ENCODE measurements at places on chromosomes 1 and 21.

- DNase-seq = no peak
These were observed 435.2 kb upstream of the KAZN start for GRCh38 chr1:14163246-14163645.

DNA sequence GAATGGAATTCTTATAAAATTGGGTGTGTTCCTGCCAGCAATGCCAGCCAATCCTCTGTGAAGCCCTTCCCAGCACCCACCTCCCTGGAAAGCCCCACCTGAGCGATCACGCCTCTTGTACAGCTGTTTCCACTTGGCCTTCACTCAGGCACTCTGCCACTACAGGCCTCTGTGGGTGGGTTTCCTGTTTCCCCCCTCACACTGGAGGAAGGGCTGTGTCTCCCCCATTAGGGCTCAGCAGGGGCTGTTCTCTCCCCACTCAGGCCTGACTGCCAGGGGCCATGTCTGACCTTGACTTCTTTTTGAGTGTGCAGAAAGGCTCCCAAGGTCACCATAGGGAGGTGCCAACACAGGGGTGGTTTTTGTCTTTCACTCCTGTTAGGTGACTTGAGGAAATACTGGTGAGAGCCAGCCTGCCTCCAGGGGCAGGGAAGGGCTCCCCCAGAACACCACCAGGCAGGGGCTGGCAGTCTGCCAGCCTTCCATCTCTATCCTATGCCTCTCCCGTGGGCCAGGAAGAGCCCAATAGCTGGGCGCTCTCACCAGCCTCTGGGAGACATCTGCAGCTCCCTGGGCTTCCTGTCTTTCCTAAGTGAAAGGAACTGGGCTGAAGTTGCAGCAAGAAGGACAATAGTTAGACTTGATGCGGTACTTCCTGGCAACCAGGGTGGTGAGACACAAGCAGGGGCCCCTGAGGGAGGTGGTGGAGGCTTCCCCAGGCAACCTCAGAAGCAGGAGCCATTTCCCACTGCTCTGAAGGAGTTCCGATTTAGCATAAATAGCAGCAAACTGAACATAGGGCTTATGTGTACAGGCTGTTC lies 49.1 kb downstream of the ELK4 start:
- DNase-seq = no peak

DNA sequence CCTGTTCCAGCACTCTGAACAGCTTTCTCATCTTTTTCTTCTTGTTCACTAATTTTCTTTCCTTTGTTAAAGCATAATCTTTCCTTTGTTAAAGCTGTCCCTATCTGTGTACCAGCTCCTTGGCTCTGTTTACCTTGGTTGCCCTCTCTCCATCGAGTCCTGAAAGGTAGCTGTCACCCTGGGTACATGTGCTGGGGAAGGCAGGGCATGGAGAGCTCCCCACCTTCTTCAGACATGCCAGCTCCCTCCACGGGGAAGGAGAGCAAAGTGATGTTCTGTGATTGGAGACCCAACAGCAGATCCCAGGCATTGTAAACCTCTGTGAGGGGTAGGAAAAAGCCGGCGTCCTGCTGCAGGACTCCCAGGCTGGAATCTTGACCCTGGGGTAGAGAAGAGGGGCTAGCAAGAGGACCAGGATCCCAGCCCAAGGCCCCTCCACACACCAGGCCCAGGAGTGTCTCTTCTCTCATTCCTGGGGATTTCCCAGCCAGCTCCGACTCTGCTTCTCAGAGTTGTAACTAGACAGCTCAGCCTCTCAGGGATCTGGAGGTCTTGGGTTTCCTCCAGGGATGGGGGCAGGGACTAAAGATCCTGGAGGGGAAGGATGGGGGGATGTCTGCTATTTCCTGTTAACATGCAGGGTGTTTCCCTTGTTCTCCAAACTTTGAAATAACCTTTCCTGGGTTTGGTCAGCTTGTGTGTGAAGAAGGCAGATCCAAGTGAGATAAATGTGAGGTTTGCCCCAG lies 34.4 kb downstream of the TMCC2 start:
- no peak for DNase-seq

DNA sequence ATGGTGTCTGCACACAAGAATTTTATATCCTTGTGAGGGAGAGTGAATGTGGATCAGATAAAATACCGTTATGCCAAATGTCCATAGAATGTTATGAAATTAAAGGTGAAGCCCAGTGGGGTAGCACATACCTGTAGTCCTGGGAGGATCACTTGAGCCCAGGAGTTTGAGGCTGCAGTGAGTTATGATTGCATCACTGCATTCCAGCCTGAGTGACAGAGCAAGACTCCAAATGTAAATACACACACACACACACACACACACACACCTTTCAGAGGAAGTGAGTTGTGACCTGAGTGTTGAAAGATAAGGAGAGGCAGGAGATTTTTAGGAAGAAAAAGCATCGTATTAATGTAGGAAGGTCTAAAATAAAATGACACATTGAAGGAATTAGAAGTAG lies 28.1 kb upstream of the ZYG11A start:
- DNase-seq = no peak

GRCh38 chr1:43296207-43296606 lies 4.6 kb upstream of the TIE1 start:
- DNase-seq = no peak

DNA sequence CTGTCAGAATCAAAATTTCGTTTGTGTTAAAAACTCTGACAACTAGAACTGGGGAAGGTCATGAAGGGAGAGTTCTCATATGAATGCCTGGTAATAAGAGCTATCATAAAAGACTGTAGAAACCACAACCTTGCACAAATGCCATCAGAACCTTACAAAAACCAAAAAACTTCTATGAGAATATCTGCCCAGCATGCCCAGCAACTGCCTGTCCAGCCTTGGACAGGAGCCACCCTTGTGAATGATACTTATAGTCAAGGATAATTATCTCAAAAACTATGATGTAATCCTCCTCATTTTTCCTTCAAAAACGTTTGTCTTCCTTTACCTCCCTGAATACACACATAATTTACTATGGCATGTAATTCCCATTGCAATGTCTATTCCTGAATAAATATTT lies 53.4 kb upstream of the C1orf185 start:
- DNase-seq = no peak

- DNase-seq = no peak
These were observed 384.3 kb downstream of the PTPRU start for GRCh38 chr1:29620631-29621030.

GRCh38 chr1:200556002-200556401 lies 64.5 kb downstream of the KIF14 start:
- no peak for DNase-seq

DNA sequence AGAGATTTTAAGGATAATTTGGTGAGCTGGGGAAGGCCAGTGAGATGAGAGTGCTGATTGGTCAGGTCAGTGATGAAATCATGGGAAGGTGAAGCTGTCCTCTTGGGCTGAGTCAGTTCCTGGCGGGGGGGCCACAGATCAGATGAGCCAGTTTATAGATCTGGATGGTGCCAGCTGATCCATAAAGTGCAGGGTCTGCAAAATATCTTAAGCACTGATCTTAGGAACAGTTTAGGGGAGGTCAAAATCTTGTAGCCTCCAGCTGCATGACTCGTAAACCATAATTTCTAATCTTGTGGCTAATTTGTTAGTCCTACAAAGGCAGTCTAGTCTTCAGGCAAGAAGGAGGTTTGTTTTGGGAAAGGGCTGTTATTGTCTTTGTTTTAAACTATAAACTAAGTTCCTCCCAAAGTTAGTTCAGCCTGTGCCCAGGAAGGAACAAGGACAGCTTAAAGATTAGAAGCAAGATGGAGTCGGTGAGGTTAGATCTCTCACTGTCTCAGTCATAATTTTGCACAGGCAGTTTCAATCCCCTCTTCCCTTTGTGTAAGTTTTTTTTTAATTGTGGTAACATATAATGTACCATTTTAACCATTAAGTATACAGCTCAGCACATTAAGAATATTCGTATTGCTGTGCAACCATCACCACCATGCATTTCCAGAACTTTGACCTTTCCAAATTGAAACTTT lies 39.4 kb downstream of the PTAFR start:
- DNase-seq = no peak

GRCh38 chr1:235336903-235337302 lies 8.5 kb downstream of the GGPS1 start:
- no peak for DNase-seq

- DNase-seq = no peak
These were observed 39.7 kb upstream of the TMEM125 start for GRCh38 chr1:43229826-43230780.

DNA sequence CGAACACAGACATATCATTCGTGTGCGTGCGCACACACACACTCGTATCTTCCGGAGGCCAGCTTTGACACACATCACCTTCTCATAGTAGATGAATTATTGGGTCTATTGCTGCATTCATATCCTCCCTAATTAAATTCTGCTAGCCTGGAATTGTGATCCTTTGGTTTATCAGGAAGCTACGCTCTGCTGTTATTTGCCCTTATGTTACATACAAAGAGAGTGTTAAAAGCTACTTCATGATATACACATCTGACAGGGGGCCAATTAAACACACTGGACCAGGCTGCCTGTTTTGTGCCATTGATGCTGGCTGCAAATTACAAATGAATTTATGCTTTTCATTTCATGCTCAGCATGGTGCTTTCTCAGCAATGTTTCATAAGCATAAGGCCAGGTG lies 252.0 kb downstream of the RHOU start:
- DNase-seq = no peak

DNA sequence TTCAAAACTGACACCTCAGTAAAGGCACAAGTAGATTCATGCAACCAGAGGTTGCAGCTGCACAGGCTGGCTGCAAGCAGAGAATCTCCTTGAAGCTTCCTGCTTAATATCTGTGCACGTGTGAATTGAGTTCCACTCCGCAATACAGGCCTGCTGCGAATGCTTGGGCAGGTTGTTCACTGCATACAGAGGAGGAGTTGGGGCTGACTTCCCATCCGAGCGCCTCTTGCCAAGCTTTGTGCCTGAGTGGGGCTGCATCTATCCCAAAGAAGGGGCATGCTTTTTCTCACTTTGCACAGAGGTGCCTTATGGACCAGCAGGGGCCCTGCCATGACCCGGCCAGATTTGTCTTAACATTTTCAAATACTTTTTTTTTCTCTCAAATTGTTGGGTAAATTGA lies 17.9 kb upstream of the PADI1 start:
- no peak for DNase-seq

DNA sequence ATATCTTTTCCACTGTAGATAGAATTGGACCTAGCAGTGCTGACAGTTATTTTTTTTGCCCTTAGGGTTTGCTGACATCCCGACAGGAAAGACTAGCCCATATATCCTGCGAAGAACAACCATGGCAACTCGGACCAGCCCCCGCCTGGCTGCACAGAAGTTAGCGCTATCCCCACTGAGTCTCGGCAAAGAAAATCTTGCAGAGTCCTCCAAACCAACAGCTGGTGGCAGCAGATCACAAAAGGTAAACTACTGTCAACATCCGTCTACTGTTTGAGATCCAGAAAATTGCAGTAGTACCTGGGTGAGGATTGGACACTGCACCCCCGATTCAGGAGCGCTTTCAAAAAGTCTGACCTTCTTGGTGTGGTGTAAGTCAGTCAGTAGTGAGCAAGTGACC lies 55.8 kb downstream of the CENPF start:
- no peak for DNase-seq

All from SHP77 (cell line).